ENCODE measurements at places on chromosomes 2 and 18.

GRCh38 chr2:127201452-127201851 is 18.6 kb downstream of the CYP27C1 start:
- no peak for DNase-seq

GRCh38 chr18:8176109-8176508 is 433.1 kb upstream of the RAB12 start:
- no peak for DNase-seq

GRCh38 chr2:157486596-157487270 is 42.8 kb upstream of the CYTIP start:
- no peak for DNase-seq

- DNase-seq: no peak
Observed at GRCh38 chr2:189218236-189218635, 38.7 kb upstream of the COL5A2 start.

DNA sequence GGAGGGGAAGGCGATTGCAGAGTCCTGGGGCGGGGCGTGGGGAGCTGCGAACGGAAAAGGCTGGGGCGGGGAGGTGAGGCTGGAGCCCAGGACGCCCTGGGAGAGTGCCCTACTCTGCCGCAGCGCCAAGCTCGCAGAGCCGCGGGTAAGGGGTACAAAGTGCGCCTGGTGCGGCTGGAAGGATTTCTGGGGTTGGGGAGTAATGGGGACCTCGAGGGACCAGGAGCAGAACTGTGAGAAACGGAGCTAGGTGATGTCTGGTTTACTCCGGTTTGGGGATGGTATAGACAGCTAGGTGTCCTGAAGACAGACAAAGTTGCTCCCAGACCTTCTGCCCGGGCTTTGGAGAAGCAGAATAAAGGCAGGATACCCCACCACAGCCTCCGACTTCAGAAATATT is 718 bp upstream of the NXPH2 start:
- DNase-seq: no peak

- no peak for DNase-seq
Observed at GRCh38 chr2:172143817-172144216, 41.1 kb upstream of the DLX2 start.

DNA sequence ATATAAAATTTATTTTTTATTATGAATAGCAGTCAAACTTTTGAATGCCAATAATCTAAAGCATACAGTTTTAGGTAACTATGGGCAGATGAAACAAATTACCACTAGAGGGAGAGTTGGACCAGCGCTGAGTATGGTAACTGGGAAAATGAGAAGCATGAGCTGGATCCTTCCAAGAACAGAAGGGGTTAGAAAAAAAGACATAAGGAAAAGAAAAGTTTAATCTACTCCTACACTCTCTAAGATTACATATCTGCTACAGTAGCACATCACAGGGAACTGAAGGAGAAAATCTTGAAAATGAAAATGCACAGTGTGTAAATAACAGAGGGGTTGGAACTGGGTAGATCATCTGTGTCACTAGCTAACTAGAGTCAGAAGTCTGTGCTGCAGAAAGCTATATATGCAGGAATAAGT is 15.5 kb downstream of the REG3G start:
- no peak for DNase-seq

DNA sequence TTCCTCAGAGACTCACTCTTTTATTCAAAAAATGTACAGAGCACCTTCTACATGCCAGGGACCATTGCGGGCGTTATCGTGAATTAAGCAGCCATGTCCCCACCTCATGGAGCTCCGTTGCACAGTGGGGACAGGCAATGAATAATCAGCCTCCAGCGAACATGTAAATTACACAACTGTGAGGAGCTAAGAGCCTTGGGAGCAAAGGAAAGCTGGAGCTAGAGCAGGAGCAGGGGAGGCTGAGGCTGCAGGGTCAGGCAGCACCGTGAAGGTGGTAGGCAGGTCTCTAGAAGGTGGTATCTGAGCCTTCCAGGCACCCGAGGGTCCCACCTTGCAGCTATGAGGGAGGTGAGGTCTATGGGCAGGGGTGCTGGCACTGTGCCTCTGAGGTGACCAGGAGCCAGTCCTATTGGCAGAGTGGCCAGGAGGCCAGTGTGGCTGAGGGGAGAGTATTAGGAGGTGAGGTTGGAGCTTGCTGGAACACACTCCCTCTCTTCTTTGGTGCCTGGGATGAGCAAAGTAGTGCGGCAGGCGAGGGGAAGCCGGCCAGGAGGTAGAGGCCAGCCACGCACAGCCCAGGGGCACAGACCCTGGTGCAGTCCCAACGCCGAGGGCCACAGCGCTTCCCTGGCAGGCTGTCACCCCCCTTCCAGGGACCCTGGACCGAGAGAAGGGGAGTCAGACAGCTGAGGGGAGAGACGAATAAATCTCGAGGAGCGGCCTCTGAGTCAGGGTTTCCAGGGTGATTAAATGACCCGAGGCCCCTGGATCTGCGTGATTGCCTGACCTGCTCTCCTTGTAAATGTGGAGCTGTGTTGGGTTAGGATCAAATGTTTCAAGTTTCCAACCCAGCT is 167.3 kb downstream of the SEPTIN10 start:
- DNase-seq: no peak

DNA sequence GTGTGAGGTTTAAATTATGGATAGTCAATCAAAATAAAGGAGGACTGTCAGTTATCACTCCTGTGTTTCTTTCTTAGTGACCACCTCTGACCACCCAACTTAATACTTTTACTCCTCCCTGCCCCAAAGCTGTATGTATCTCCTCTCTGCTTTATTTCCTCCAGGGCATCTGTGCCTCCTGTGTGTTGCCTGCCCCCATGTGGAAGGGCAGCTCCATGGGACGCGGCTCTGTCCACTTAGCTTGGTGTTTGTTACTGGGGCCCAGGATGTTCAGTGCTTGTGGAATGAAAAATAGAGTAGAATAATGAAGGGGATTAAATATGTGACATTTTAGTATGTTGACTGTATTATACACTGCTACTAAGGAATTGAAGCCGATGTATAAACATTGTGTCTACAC is 9.8 kb downstream of the ACP1 start:
- DNase-seq: no peak

- DNase-seq: no peak
Observed at GRCh38 chr2:114456566-114456965, 14.1 kb downstream of the DPP10 start.

DNA sequence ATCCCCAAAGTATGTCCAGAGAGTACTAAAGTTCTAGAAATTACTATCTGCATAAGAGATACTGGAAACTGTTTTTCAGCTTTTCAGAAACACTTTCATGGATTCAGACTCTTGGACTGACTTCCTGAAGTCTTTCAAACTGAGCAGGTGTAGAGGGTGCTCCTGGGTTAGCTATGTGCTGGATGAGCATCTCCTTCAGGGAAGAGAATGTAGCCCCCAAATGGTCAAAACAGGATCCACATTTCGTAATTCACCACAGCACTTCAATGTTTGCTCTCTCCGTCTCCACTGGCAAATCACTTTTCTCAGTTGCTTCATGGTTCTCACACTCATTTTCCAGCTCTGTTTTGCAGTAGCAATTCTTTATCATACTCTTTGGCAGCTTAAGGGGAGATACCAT is 23.2 kb upstream of the SATB2 start:
- DNase-seq: no peak

DNA sequence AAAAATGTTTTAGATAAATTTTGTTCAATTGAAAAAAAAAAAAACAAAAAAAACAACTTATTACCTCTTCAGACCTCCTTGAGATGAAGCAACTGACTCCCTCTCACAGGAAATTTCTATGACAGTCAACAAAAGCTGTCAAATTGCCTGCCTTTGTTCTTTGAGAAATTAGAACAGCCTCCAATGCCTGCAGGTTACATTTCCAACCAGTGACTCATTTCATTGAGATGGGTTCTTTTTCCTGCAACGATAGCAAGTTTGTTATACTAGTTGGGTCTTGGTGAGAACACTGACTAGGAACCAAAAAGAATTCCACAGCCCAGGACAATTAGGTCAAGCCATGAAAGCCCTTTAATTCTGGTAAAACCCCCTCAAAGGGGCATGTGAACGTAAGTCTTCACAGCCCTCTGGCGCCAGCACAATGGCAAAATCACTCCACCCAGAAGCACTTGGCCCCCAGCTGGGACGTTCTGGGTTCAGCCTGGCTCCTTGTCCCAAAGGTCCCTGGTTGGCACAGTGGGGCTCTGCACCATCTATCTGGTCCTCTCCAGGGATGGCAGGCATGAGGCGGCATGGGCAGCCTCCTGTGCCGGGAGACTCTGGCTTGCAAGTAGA is 87.0 kb downstream of the SPP2 start:
- no peak for DNase-seq

GRCh38 chr2:97761192-97761591 is 47.8 kb downstream of the ZAP70 start:
- DNase-seq: no peak

DNA sequence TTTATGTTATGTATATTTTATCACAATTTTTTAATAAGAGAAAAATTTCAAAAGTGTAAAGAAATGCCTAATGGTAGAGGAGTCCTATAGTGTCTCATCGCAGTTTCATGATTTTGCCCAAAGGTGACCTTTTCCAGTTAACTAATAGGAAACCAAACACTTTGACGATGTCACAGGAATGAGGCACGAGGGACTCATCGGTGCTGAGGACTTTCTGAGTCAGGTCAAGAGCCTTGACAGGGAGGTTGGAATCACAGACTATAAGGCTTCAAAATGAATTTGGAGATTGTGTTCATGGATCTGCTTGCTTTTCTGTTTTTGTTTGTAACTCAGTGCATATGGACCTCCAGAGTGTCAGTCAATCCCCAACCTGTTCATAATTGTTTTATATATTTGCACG is 15.1 kb upstream of the RTTN start:
- DNase-seq: no peak

GRCh38 chr2:101306410-101306809 is 2.1 kb downstream of the RNF149 start:
- DNase-seq: no peak

DNA sequence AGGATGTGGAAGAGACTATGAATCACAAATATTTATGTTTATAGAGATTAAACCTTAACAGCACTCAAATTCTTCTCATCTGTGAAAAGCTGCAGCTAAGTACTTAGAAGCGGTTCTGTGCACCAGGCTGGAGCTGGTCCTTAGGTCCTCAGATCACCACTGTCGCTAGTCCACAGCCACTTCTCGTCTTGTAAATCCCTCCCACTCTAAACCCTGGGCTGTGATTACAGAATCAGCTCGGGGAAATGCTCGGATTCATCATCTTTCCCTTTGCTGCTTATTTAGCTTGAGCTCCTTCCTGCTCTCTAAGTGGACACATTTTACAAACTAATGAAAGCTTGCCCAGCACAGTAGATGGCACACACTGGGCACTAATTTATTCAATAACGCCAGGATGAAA is 61.7 kb downstream of the RNF152 start:
- no peak for DNase-seq

- no peak for DNase-seq
Observed at GRCh38 chr2:3099145-3099859, 278.3 kb downstream of the EIPR1 start.

DNA sequence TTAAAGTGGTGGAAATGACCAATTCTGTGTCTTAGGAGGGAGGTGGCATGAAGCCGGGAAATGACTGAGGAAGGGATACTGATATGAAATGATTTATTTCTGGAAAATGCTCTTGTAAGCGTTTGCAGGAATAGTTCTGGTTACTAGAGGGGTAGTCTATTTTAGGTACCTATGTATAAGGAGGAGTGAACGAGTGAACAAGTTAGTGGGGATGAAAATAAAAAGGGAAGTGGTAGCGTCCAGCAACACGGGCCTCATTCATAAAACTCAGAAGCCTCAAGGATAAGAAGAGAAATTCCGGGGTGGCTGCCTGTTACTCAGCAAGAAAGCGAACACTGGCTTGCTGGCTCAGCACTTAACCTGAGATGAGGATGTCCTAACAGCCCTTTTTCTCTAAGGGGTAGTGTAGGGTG is 303.3 kb downstream of the NCKAP5 start:
- DNase-seq: no peak

GRCh38 chr2:214630402-214631045 is 179.0 kb downstream of the BARD1 start:
- DNase-seq: no peak

- no peak for DNase-seq
Observed at GRCh38 chr2:176555781-176556180, 286.5 kb downstream of the MTX2 start.

DNA sequence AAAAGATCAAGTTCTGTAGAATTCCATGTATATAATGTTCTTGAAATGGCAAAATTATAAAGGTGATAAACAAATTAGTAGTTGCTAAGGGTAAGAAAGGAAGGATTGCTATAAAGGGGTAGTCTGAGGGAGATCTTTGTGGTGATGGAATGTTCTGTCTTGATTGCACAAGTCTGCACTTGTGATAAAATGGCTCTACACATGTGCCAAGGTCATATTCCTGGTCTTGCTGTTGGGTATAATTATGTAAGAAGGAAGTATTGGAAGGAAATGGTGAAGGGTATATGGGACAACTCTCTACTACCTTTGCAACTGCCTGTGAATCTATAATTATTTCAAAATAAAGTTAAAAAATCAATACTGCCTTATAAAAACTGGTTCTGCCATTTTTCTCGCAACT is 15.3 kb downstream of the SGPP2 start:
- DNase-seq: no peak

DNA sequence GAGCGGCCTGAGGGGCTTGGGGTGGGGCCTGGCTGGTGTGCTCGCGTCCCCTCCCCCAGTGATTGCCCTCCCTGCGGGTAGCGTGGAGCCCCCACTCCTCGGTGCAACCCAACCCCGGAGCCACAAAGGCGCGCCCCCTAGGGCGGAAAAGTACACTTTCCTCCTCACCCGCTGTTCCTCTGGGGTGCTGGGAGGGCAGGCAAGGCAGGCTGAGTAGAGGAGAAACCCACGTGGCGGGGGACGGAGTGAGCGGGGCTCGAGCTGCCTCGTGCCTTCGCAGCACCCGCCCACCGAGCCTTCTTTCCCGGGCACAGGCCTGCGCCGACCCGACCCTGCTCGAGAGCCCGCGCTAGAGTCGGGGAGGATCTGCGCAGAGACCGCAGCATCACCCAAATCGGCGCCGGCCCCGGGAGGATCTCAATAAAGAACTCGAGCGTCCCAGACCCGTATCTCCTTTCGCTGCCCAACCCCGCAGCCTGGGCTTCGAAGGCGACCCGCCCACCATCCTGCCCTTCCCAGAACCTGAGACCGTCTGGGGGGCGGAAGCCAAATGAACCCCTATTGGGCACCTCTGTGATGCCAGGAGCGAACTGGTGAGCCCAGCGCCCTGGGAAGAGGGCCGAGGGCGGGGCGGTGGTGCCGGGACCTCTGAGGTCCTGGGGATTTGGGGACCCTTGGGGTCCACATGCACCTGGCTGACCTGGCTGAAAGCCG is 1.5 kb downstream of the UCN start:
- no peak for DNase-seq

- DNase-seq: no peak
Observed at GRCh38 chr2:154707994-154708575, 9.6 kb downstream of the KCNJ3 start.

- DNase-seq: no peak
Observed at GRCh38 chr2:118197011-118197675, 108.9 kb downstream of the INSIG2 start.

GRCh38 chr2:113157897-113158753 is 15.6 kb upstream of the PSD4 start:
- no peak for DNase-seq

GRCh38 chr2:71595569-71595968 is 142.2 kb downstream of the DYSF start:
- no peak for DNase-seq
